ENCODE measurements at places on chromosomes 2 and 18. TPM values are rescaled to one million over a fixed set of nuclear protein-coding genes. Genes with fewer than 3 reads are reported as not detected.

Gene CD8B2
- total RNA-seq: not detected

DNA sequence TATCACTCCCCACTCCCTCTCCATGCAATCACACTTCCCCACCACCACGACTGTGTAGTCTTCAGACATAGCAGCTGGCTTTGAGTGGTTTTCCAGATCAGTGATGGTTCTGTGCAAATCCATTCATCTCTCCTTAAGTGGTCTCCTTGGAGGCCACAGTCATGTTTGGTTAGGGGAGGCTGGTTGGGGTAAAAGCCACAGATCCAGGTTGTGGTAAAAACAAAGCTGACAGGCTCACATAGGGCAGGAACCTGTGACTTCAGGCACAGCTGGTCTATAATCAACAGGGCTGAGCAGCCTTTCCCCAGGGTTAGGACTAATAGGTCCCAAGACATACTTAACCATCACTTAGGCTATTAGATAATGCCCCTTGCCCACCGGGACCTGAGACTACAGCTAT, 46.2 kb upstream of the FZD7 start:
- DNase-seq: no peak

DNA sequence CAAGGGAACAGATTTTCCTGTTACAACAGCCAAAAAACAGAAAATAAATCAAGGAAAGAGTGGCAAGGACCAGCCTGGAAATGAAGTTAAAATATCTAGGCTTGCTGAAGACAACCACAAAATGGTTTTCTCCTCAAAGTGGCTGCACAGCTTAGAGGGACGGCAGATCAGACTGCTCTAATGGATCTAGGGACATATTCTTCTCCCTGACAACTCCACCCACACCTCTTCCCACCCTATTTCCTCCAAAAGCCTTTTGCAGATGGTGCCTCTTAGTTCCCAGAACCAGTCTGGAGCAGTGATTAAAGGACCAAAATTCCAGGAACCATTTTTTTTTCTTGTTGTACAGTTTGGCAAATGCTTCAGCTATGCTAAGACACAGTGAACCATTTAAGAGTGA, 220.2 kb upstream of the SIX2 start:
- no peak for DNase-seq

DNA sequence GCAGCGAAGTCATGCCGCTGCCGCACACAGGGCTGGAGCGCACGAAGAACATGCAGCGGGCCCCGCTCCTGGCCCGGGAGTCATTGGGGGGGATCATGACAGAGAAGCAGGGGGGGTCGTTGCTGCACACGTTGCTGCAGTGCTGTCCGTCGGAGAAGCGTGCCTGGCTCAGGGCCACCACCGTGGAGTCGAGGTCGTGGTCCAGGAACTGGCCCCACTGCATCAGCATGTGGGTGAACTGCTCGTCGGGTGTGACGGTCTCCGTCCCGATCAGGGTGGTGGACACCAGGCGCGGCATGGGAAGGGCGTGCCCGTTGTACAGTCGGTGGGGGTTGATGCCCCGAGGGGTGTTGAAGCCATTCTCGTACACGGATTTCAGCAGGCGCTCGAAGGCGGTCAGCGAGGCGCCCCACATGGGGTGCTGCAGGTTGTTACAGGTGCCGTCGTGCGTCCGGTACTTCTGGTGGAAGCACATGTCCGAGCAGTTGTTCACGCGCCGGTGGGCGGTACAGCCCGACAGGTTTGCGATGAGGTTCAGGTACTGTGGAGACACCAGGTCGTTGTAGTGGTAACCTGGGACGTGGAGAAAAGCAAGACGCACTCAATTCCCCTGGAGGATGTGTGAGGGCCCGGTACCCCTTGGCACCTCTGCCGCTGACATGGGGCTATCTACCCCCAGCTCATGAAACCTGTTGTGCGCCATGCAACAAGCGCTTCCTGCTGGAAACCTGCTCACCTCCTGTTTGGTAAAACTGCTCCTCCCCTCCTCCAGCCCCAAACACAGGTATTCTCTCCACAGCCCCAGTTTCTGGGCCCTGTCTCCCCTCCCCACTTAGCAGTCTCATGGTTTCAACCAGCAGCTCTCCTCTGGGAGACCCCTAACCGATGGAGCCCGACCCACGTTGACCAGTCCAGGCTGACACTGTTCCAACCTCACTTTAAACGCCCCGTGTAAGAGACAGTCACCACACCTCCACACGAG, 94.9 kb downstream of the PXDN start:
- no peak for DNase-seq

- peak; percentile 72 for DNase-seq
Measured at GRCh38 chr2:232979871-232980461, 33.1 kb downstream of the NGEF start.

DNA sequence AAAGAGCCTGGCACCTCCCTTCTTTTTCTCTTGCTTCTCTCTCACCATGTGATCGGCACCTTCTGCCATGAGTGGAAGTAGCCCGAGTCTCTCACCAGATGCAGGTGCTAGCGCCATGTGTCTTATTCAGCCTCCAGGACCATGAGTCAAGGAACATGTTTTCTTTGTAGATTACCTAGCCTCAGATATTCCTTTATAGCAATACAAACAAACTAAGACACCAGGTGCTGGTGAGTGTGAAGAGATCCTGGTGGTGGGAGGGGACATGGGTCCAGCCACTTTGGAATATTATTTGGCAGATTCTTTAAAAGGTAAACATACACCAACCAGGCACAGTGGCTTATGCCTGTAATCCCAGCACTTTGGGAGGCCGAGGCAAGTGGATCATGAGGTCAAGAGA, 5.9 kb upstream of the USP40 start:
- DNase-seq: no peak

GRCh38 chr2:5392658-5393057, 299.5 kb upstream of the SOX11 start:
- no peak for DNase-seq

All from SJSA1 (cell line).